ENCODE measurements at places on chromosomes 4 and X.

GRCh38 chr4:130056286-130056685 lies 960.3 kb downstream of the C4orf33 start:
- no peak for DNase-seq

DNA sequence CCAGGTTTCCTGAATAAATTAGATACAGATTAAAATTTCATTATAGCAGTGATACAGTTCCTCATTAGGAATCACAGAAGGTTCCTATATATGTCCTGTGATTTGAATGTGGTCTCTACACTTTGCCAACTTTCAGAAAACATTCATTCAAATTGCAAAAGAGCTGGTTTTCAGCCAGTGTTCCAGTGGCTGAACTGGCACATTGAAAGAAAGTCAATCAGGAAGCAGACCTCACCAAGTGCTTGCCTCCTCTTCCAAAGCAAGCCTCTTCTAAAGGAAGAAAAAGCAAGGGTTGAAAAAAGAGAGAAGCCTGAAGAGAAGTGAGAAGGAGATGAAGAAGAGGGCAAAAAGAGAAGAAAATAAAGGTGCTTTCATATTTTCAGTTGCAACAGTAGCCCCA lies 12.7 kb downstream of the KLHL34 start:
- DNase-seq, result no peak

GRCh38 chr4:148453833-148454232 lies 11.6 kb upstream of the NR3C2 start:
- DNase-seq, result no peak

DNA sequence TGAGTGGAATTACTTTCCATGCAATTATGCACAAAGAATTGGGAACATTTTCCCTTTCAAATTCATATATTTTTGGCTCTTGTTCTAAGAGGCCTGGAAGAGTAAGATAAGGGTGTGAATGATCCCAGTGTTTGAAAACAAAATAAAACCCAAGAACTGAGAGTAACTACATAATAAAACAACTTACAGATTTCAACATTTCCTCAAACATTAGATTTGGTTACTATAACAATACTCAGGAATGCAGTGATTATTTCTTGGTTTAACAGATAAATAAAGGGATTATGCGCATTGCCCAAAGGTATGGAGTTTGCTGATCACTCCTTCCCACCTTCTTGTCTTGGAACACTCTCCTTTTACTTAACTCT lies 292.5 kb downstream of the CAMK2D start:
- no peak for DNase-seq

- DNase-seq, result no peak
Measured at GRCh38 chr4:25835384-25835783, 27.4 kb downstream of the SEL1L3 start.

- DNase-seq, result no peak
Measured at GRCh38 chrX:66760651-66761050, 121.8 kb upstream of the EDA2R start.

- no peak for DNase-seq
Measured at GRCh38 chr4:101419336-101420135, 72.2 kb upstream of the PPP3CA start.

- DNase-seq, result no peak
Measured at GRCh38 chr4:137528673-137529072, 3.6 kb downstream of the PCDH18 start.

DNA sequence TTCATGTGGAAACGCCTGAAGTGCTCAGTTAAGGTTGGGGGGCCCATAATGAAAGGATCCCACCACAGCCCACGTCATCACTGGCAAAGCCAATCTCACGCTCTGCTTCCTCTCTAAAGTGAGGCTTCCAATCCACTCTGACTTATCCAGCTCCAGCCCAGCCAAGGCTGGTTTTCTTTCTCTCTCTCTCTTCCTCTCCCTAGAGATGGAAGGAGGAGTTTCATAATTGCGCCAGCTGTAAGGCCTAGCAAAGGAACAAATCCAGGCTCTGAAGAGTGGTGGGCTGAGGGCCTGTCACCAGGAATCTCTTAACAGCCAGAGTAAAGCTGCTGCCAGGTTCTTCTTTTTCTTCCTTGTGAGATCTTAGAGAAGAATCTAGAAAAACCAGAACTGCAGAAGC lies 20.7 kb upstream of the BCLAF3 start:
- no peak for DNase-seq

GRCh38 chr4:120842031-120842430 lies 80.5 kb downstream of the PRDM5 start:
- DNase-seq, result no peak

DNA sequence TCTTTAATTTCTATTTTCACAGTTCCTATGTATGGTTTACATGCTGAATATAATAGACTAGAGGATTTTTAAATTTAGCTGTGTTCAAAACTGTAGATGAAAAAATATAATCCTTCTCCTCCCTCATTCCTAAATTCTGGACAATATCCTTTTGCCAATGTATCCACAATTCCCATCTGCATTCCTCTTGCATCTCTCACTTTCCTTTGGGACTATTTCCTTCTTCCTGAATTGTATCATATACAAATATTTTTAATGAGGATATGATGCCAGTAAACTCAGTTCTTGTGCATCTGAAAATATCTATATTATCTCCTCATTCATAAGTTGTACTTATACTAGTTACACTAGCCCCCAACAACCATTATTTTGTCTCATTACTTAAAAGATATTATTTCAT lies 46.7 kb downstream of the DDX60L start:
- no peak for DNase-seq

DNA sequence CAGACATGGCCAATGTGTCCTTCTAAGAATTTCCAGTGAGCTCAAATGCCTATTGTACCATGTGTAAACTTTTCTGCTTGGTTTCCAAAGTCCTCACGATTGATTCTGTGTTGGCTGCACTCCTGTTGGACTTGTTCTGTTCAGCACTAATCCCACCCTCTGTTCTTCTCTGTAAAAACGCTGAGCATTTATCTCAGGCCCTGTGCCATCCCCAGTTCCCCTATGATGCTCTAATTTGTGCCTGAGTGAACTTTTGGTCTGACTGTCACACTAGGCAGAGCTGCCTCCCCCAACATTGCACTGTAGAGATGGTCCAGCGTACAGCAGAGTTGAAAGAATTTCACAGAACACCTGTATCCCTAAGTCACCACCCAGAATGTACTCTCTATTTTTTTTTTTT lies 76.1 kb upstream of the STS start:
- no peak for DNase-seq

DNA sequence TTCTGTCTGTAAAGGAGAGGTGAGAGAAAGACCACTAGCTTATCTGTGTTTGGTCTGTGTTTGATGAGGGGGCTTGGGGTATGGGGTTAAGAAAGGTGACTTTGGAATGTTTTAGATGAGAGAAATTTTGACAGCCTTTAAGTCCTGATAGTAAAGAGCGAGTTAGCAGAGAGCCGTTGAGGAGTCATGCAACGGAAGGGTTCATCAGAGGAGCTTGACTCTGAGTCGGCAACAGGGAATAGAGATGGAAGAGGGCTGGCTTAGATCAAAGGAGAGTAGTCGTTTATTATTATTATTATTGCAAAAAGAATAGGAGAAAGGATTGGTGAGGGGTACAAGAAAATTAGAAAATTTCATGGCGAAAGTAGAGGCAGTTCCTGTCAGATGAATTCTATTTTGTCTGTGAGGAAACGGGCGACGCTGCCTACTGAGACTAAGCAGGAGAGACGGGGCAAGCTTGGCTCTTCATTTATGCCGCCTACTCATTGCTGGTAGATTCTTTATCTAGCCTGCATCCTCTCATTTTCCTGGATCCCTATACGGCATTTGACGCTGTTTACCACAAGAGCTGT lies 473 bp upstream of the VAMP7 start:
- DNase-seq, result no peak

DNA sequence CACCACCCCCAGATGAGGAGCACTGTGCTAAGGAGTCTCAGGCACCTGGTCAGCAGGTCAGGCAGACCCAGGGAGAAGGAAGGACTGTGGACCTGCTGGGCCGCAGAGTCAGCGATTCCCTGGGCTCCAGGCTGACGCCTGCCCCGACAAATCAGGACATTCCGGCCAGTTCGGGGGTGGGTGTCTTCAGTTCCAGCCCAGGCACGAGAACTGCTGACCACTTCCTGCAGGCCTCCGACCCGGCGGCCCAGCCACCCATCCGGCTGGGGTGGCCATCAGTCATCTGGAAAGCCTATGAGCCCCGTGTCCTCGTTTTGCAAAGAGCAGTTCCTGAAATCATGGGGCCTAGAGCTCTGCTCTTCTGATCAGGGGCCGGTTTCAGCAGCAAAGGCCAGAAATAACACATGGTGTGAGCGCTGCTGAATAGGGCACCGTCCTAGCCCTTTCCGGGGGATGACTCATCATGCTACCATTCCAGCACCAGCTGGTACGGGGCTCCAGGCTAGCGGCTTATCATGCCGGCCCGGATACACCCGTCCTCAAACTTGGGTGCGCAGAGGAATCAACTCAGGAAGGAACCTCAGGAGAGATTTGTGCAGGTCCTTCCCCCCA lies 7.8 kb upstream of the SH3TC1 start:
- no peak for DNase-seq

- DNase-seq, result no peak
Measured at GRCh38 chr4:1522606-1523005, 116.4 kb upstream of the NKX1-1 start.

GRCh38 chr4:149009223-149009622 lies 567.0 kb upstream of the NR3C2 start:
- DNase-seq, result no peak

Data from activated CD8-positive, alpha-beta memory T cell treated with anti-CD3 and anti-CD28 coated beads for 48 hours (primary cell).